ENCODE measurements at places on chromosomes 12 and 14. TPM values are rescaled to one million over a fixed set of nuclear protein-coding genes. Genes with fewer than 3 reads are reported as not detected.

DNA sequence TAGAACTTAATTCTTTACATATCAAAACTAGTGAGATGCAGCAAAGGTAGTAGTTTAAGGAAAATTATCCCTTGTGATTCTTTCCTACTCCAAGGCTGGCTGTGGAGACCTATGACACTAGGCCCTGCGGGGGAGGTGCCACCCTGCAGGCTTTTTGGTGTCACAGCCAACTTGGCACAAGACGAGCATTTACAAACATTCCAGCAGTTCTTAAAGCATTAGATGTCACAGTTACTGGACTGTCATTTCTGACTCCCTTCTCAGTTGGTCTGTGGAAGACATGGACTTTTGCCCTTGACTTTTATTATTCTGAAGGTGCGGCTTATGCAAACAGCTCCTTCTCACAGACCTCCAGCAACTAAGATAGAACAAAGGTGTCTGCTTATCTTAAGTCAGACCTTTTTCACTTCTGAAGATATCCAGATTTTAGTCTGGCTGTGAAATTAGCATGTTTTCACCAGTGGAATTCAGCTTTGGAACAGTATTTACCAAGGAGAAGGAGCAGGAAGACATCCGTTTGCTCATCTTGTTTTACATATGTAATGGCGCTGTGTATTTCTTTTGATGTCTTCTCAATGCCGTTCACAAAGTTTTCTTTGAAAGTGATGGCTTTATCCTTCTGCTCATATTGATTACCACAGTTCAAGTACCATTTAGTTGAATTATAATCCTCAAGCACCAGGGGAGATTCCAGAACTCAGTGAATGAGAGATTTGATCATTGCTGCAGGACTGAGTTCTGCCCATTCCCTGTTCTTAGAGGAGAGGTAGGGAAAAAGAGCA lies 17.9 kb downstream of the SRGAP1 start:
- peak overlapping the region; percentile 75 for H3K27ac ChIP-seq
- H3K4me1 ChIP-seq: peaks cover 14% of the 10 kb centered on the region
- H3K4me3 ChIP-seq: no peak overlapping the region
- H3K36me3 ChIP-seq: no peaks in the 10 kb centered on the region
- no peaks in the 10 kb centered on the region for H3K27me3 ChIP-seq
- DNase-seq: no peak

GRCh38 chr12:104263580-104264358 lies 39.8 kb upstream of the EID3 start:
- no peak overlapping the region for H3K27ac ChIP-seq
- no peaks in the 10 kb centered on the region for H3K27me3 ChIP-seq
- peaks cover 3% of the 10 kb centered on the region for H3K36me3 ChIP-seq
- DNase-seq: peak; percentile 47
- no peaks in the 10 kb centered on the region for H3K4me1 ChIP-seq

- no peak overlapping the region for H3K4me3 ChIP-seq
- H3K27ac ChIP-seq: no peak overlapping the region
- H3K27me3 ChIP-seq: no peaks in the 10 kb centered on the region
- H3K4me1 ChIP-seq: no peaks in the 10 kb centered on the region
- DNase-seq: no peak
Measured at GRCh38 chr12:59780605-59781135, 184.8 kb downstream of the SLC16A7 start.

Gene NEUROD4
- not detected for total RNA-seq

Gene KICS2
- total RNA-seq: 4.2 TPM

DNA sequence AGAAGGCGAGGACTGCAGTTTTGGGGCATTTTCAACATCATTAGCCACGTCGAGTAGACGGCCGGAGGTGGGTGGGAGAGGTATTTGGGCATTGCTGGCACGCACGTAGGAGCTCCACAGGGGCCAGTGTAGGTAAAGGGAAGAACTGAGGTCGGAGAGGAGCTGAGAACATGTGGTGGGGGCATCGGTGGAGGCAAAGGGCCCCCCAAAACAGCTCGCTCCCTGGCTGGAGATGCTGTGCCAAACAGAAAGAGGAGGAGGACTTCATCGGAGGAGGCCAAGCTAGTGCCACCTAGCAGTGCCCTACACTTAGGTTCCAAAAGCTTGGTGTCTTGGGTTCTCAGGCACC lies 52.0 kb upstream of the PPP2R5C start:
- H3K4me3 ChIP-seq: no peak overlapping the region
- H3K27ac ChIP-seq: no peak overlapping the region
- no peak for DNase-seq
- no peaks in the 10 kb centered on the region for H3K27me3 ChIP-seq
- no peaks in the 10 kb centered on the region for H3K36me3 ChIP-seq
